ENCODE measurements at places on chromosomes 5 and 9. TPM values are rescaled to one million over a fixed set of nuclear protein-coding genes. Genes with fewer than 3 reads are reported as not detected.

FRRS1L gene
- total RNA-seq = not detected

TMEM215 gene
- not detected for total RNA-seq

- no peak overlapping the region for H3K4me3 ChIP-seq
- peaks cover 24% of the 10 kb centered on the region for H3K4me1 ChIP-seq
- no peak overlapping the region for H3K27ac ChIP-seq
- peaks cover 99% of the 10 kb centered on the region for H3K27me3 ChIP-seq
These were observed 76.0 kb upstream of the HSPA9 start for GRCh38 chr5:138651058-138651766.

DNA sequence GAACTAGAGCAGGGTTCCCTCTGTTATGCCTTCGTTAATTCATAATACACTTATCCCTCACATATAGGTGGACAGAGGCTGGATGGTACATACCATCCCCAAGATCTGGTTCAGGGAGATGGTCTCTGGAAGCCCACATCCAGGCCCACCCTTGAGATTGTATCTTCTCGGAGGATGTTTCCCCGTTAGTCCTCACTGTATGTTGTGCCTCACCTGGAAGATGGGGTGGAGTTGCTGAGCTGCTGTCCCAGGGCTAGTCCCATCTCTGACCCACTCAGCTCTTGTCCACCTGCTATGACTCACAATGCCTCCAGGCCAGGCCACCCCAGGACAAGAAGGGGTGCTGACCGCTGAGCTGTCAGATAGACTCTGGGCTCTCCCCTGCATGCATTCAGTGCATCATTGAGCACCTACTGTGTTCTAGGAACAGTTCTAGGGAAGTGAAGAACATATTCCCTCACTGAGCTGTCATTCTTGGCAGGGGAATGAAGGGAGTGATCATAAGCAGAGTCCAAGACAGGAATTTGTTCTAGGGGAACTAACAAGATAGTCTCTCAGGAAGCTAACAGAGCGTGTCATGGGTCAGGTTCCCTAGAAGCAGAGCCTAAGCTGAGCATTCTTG lies at the start of gene CBY3:
Gene CBY3, minus strand, starts transcription at position 255 of the 622 bp plus-strand sequence. Its CDS starts 116 bp downstream, at position 139.
- DNase-seq = no peak
- peak within 1 kb of the TSS; percentile 77 for H3K4me3 ChIP-seq
- peak within 1 kb of the TSS; percentile 6 for H3K27ac ChIP-seq

HSD17B3 gene
- 0.81 TPM for total RNA-seq

GRCh38 chr5:88250010-88250409 lies 18.6 kb downstream of the TMEM161B start:
- peak overlapping the region; percentile 89 for H3K27ac ChIP-seq
- H3K4me1 ChIP-seq = peaks cover 76% of the 10 kb centered on the region
- H3K27me3 ChIP-seq = no peaks in the 10 kb centered on the region
- peaks cover 10% of the 10 kb centered on the region for H3K36me3 ChIP-seq

DNA sequence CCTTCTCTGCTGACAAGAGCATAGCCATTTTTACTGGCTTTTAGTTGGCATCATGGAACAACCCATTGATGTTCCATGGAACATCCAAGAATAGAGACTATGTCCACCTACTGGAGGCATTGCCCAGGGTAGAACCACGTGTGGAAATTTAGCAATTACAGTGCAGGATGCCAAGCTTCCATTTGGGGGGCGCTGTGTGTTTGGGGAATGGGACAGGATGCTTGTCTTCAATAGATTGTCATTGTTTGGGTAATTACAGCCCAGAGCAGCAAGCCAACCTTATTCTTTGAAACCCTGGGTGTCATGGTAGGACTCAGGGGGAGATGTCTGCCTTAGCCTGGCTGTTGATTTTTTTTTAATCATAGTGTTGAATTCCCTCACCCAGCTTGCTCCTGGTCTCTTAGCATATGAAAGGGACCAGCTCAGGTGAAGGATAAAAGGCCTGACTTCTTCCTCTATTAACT lies 171.1 kb downstream of the DOCK2 start:
- no peak overlapping the region for H3K4me3 ChIP-seq
- peaks cover 40% of the 10 kb centered on the region for H3K4me1 ChIP-seq
- DNase-seq = no peak
- no peaks in the 10 kb centered on the region for H3K27me3 ChIP-seq

- no peak overlapping the region for H3K4me3 ChIP-seq
- no peaks in the 10 kb centered on the region for H3K4me1 ChIP-seq
- no peak for DNase-seq
- no peaks in the 10 kb centered on the region for H3K36me3 ChIP-seq
These were observed 232.9 kb downstream of the GOLPH3 start for GRCh38 chr5:31941151-31941755.

DNA sequence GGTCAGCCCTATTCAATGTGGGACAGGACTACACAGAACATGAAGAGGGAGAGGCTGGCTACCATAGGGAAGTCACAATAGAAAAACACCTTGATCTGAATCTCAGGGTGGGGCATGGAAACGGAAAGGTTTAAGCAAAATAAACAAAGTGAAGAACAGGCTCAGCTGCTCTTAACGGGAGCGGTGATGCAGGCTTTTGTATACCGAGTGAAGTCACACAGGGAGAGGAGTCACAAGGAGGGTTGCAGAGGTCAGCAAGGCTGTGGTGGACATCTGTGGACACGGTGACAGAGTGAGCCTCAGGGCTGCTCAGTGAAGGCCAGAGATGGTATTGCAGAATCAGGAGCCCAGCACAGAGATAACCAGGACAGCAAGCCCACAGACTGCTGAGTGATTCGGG lies 30.6 kb upstream of the SEMA4D start:
- H3K4me1 ChIP-seq = peaks cover 98% of the 10 kb centered on the region
- H3K27me3 ChIP-seq = no peaks in the 10 kb centered on the region
- H3K27ac ChIP-seq = peak overlapping the region; percentile 5
- peak overlapping the region; percentile 21 for H3K4me3 ChIP-seq
- H3K36me3 ChIP-seq = no peaks in the 10 kb centered on the region

- DNase-seq = no peak
- H3K27me3 ChIP-seq = no peaks in the 10 kb centered on the region
These were observed 134.0 kb downstream of the ATPSCKMT start for GRCh38 chr5:10115669-10116068.

- DNase-seq = no peak
- H3K4me3 ChIP-seq = peak overlapping the region; percentile 97
- H3K4me1 ChIP-seq = peaks cover 50% of the 10 kb centered on the region
- peaks cover 81% of the 10 kb centered on the region for H3K27me3 ChIP-seq
- peaks cover 1% of the 10 kb centered on the region for H3K36me3 ChIP-seq
- H3K27ac ChIP-seq = peak overlapping the region; percentile 66
These were observed 1.5 kb downstream of the CCNO start for GRCh38 chr5:55231919-55232270.

- H3K27me3 ChIP-seq = peaks cover 41% of the 10 kb centered on the region
- no peak overlapping the region for H3K4me3 ChIP-seq
- no peaks in the 10 kb centered on the region for H3K36me3 ChIP-seq
- no peak for DNase-seq
- H3K27ac ChIP-seq = no peak overlapping the region
These were observed 15.6 kb downstream of the PTGS1 start for GRCh38 chr9:122386311-122386872.

GRCh38 chr9:107932046-107932445 lies 442.5 kb upstream of the KLF4 start:
- no peak overlapping the region for H3K4me3 ChIP-seq
- H3K36me3 ChIP-seq = no peaks in the 10 kb centered on the region
- no peaks in the 10 kb centered on the region for H3K4me1 ChIP-seq
- H3K27me3 ChIP-seq = no peaks in the 10 kb centered on the region
- H3K27ac ChIP-seq = no peak overlapping the region
- no peak for DNase-seq

TAF11L10 gene
- total RNA-seq = not detected

CD72 gene
- 28.7 TPM for total RNA-seq

ZDHHC21 gene
- total RNA-seq = 7.8 TPM

TENT4A gene
- total RNA-seq = 49.8 TPM

PAEP gene
- not detected for total RNA-seq

DNA sequence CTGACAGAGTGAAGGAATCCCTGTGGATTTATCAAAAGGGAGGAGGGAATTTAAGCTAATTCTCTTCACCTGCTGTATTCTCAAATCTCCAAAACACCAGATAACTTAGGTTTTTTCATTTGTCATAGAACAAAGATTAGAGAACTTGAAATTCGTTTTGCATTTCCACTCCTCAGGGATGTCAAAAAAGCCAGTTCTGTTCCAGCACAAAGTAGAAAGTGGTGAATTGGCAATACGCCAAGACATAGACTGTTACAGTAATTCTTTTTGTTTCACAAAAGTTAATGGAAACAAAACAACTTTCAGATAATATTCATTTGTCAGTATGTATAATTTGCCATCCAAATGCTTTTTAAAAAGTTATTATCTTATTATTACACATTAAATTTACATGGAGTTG lies 15.0 kb downstream of the S1PR3 start:
- H3K4me1 ChIP-seq = peaks cover 4% of the 10 kb centered on the region
- DNase-seq = no peak
- no peak overlapping the region for H3K27ac ChIP-seq
- H3K36me3 ChIP-seq = no peaks in the 10 kb centered on the region
- no peak overlapping the region for H3K4me3 ChIP-seq

- H3K27me3 ChIP-seq = no peaks in the 10 kb centered on the region
- no peak overlapping the region for H3K27ac ChIP-seq
- peak overlapping the region; percentile 76 for H3K4me3 ChIP-seq
- no peaks in the 10 kb centered on the region for H3K36me3 ChIP-seq
- peaks cover 21% of the 10 kb centered on the region for H3K4me1 ChIP-seq
- peak; percentile 88 for DNase-seq
These were observed 2.7 kb upstream of the NSMF start for GRCh38 chr9:137461663-137462395.

GRCh38 chr5:160497878-160498277 lies 76.2 kb downstream of the PTTG1 start:
- DNase-seq = no peak
- H3K36me3 ChIP-seq = no peaks in the 10 kb centered on the region

GRCh38 chr9:116713271-116713670 lies 26.2 kb downstream of the TRIM32 start:
- DNase-seq = no peak
- no peaks in the 10 kb centered on the region for H3K36me3 ChIP-seq
- no peaks in the 10 kb centered on the region for H3K4me1 ChIP-seq
- peak overlapping the region; percentile 35 for H3K27ac ChIP-seq
- H3K4me3 ChIP-seq = no peak overlapping the region
- H3K27me3 ChIP-seq = no peaks in the 10 kb centered on the region

HTR4 gene
- not detected for total RNA-seq

DNA sequence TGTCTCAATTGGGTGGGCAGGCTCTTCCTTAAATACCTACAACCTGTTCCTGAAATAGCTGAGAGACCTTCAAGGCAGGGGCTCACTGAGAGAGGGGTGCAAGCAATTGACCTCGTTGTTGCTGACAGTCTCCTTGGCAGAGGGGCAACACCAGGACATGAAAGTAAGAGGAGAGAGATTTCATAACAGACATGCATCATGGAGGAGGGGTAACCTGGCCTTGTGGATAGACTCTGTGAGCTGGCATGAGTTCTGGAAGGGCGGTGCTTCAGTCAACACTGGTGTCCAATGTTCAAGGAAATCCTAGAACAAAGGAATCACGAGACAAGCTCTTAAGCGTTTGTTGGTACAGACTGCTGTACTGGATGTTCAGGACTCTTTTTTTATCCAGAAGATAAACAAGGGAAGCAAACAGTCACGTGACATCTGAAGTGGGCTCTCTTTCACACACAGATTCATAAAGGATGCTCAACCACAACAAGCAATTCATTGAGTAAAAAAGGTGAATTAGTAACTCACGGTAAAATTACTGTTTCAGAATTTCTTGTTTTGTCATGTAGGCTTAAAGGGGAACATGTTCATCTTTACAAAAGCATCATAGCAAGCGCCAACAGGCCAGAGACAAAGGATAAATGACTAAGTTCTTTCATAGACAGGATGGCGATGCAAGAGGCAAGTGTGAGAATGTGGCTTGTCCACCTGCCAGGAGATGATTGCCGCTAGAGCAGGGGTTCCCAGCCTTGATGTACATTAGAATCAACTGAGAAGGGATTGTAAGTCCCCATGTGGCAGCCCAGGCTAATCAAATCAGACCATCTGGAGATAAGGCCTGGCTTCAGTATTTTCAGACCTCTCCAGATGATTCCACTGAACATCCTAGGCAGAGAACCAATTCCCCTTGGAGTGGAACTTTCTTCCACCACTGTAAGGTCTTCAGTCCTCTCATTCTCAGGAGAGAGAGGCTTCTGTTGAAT lies 20.7 kb downstream of the ANKRA2 start:
- peaks cover 22% of the 10 kb centered on the region for H3K27me3 ChIP-seq
- peaks cover 4% of the 10 kb centered on the region for H3K4me1 ChIP-seq
- H3K27ac ChIP-seq = no peak overlapping the region
- no peaks in the 10 kb centered on the region for H3K36me3 ChIP-seq
- no peak overlapping the region for H3K4me3 ChIP-seq

DNA sequence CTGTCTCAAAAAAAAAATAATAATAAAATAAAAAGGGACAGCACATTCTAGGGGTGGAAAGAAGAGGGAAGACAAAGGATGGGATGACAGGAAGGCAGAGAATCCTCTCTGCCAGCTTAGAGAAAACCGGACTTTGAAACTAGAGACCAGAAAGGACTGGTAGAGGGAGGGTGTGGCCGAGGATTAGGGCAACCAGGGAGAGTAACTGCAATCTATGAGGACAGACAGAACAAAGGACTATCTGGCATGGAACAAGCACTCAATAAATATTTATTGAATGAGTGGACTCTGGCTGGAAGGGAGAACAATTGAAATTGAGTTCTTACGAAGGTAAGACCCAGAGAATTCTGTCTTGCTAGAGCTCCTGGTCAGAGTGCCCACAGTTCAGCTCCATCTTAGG lies 2.4 kb downstream of the GBA2 start:
- H3K4me3 ChIP-seq = peak overlapping the region; percentile 91
- peaks cover 6% of the 10 kb centered on the region for H3K36me3 ChIP-seq
- no peaks in the 10 kb centered on the region for H3K27me3 ChIP-seq
- H3K4me1 ChIP-seq = peaks cover 68% of the 10 kb centered on the region
- no peak for DNase-seq

DNA sequence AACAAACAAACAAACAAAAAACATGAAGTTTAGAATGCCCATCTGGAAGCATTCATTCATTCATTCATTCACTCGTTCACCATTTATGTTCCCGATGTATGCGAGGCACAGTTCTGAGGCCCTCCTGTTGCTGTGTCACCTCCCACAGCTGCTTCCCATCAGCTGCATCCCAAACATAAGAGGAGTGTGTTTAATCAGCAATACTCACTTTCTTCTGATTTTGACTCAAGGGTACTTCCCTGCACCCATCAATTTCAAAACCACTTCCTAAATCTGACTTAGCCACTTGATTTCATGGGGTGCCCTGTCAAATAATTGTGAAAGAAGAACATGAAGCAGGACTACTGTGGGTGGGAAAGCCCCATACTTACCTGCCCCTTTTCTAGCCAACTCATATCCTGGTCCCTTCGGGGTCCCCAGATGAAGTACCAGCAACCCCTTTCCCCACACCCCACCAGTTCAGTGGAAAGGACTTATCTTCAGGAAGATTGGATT lies 128.0 kb upstream of the IL12B start:
- H3K4me1 ChIP-seq = peaks cover 44% of the 10 kb centered on the region
- peaks cover 47% of the 10 kb centered on the region for H3K27me3 ChIP-seq
- peak overlapping the region; percentile 53 for H3K4me3 ChIP-seq
- DNase-seq = peak; percentile 52
- no peaks in the 10 kb centered on the region for H3K36me3 ChIP-seq

PDE6A gene
- total RNA-seq = 0.05 TPM

IL9 gene
- 2.6 TPM for total RNA-seq

SLC31A1 gene
- 7.9 TPM for total RNA-seq

TRPM6 gene
- not detected for total RNA-seq

All from activated T-cell treated with anti-CD3 and anti-CD28 coated beads, Interleukin-2, amount 50 U/mL, for 72 hours (primary cell).